ENCODE measurements at places on chromosomes 7 and 10.

- no peak for DNase-seq
These were observed 27.9 kb downstream of the PAPOLB start for GRCh38 chr7:4833691-4834600.

DNA sequence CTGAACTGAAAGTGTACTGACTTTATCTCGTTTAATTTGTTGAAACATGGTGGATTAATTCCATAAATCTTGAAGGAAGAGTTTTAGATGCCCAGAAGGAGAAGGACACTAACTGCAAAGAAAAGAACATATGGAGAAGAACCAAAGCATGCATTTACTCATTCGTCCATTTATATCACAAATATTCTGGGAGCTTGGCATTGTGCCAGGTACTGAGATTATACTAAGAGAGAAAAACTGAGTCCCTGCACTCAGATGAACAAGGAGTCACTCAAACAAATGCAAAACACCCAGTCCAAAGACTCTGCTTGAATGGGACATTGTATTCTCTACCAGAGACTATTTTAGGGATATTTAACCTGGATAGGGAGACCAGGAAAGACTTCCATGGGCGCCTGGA lies 588.0 kb upstream of the MGMT start:
- no peak for DNase-seq

DNA sequence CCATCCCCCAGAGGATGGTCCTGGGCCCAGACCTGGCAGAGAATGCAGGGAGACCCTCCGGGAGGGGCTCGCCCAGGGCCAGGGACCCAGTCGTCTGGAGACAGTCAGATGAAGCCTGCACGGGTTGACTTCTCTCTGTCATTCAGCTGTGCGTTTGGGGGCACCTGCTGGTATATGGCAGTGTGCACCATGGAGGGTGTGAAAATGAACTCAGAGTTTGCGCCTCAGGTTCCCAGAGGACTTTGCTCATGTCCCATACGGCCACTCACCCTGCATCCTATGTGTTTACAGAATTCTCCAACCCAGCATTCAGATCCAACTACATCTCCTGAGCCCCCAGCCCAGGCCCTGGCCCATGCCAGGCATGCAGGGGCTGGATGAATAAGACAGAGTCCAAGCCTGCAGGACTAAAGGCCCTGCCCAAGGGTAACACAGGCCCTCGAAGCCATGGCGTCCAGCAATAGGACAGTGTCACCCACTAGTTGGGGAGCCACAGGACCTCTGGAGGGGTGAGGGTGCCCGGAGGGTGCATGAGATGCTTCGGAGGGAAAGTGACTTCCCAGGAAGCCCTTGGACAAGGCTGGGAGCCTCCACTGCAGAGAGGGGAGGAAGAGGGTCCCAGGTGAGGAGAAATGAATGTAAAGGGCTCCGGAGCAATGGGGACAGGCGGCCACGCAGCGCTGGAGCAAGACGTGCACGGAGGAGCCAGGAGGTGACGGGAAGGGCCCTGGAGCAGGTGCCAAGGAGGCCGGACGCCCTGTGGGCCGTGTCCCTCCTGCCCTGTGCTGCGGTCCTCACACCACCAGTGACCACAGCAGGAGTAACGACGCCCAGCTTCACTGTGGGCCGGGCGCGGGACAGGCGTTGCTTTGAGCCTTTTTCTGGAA lies 36.3 kb downstream of the CALML3 start:
- no peak for DNase-seq

- no peak for DNase-seq
These were observed 354.1 kb upstream of the SEMA3A start for GRCh38 chr7:84548366-84549365.

DNA sequence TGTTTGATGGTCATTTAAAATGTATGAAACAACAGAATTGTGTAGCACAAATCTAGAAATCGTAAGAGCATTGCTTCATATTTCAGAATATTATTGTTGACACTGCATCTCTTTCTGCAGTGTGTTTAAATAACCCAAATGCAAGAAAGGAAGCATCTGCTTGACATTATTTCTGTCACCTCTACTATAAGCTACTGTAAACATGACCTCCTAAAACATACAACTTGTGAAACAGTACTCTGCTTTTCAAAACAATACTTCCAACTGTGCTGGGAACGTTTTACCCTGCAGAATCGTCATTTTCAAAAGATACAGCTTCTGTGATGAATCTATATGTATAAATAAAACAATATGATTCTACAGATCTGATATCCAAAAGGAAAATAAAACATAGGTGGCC lies 82.0 kb downstream of the RNF133 start:
- no peak for DNase-seq

DNA sequence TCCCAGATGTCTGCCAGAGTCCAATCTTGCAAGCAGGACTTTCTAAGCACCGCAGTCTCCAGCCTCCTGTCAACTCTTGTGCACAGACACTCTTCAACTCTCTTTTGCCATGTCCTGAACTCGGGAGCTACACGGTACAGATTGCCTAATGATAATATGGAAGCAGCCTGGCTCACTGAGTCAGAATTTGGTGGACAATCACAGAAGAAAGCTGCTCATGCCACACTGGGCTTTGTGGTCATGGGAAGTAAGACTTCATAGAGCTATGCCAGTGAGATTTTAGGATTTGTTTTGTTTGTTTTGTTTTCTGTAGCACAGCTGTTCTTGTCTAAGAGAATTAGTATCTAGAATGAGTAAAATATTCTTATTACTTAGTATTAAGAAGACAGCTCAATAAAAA lies 144.1 kb upstream of the PRSS58 start:
- no peak for DNase-seq

DNA sequence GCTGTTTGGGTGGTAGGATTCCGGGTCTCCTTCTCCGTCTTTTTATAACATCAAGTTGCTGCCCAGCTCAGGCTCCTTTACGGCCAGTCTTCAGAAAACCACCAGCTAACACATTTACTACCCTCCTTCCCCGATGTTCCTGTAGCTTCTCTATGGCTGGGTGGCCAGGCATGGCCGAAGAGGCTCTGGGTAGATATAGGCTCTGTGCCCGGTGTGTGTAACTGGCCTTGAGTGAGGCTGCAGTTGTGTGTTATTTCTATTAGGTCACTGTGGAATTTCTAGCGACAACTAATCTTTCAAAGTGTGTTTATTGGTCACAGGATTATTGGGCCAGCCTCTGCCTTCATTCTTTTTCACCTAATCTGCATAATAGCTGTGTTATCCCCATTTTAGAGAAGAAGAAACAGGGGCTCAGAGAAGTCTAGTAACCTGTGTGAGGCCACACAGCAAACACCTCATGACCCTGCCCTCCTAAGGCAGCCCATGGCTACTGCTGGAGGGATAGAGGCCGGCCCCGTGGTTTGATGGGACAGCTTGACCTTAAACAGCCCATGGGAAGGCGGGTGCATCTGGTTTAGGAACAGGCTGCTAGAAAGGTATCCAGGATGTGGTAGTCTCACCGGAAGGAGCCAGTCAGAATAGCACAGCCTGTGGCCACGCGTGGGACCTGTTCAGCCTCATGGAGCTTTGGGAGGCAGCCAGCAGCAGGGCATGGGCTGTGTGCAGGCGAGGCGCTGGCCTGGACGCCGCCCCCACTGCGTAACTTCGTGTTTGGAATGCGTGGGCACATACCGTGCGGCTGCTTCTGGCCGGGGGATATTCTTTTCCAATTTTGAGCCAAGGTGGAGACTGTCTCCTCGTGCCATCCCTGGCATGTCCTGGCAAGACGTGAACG lies 29.7 kb downstream of the HTRA1 start:
- no peak for DNase-seq

- no peak for DNase-seq
These were observed 695.1 kb downstream of the INHBA start for GRCh38 chr7:41007811-41008210.

- no peak for DNase-seq
These were observed 75.5 kb downstream of the HTR5A start for GRCh38 chr7:155145477-155146255.

DNA sequence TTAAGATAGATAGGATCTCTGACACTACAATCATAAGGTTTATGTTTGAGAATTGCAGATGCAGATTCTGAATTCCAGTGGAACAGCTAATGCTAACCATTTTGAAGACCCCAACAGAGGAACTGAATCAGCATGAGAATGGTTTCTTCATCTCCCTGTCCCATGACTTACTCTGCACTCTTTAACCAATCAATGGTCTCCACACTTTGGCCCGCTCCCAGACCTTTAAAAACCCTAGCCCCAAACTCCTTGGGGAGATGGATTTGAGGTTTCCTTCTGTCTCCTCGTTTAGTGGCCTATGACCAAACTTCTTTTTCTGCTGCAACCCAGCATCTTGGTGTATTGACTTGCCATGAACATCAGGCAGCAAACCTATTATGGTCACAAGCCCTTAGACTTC lies 804.9 kb downstream of the LRMDA start:
- no peak for DNase-seq

DNA sequence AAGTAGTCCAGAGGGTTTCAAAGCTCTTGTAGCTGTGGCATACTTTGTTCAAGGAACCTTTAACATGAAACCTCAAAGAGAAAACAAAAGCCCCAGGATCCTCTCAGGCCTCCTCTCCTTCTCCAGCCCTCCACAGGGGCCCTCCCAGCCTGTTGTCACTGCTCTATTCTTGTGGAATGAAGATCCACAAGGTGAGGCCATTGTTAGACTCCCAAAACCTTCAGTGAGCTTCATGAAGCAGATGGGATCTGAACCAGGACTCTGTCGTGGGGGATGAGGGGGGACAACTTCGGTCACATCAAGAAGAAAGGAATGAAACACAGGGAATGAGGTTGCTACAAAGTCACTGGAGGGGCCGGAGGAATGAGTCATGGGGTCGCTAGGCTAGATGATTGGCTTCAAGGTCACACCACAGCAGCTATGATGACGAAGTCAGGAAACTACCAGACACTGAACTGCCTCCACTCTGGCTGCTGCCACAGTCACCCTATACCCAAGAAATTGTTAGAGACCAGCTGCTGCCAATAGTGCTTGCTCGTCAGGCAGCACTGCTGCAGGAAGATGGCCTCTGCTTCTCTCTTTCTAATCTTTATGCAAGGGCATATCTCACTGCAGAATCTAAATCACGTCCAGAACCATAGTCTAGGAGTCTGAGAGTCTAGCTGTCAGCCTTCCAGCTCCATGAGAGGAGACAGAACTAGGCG lies 208.8 kb downstream of the HIBADH start:
- no peak for DNase-seq

DNA sequence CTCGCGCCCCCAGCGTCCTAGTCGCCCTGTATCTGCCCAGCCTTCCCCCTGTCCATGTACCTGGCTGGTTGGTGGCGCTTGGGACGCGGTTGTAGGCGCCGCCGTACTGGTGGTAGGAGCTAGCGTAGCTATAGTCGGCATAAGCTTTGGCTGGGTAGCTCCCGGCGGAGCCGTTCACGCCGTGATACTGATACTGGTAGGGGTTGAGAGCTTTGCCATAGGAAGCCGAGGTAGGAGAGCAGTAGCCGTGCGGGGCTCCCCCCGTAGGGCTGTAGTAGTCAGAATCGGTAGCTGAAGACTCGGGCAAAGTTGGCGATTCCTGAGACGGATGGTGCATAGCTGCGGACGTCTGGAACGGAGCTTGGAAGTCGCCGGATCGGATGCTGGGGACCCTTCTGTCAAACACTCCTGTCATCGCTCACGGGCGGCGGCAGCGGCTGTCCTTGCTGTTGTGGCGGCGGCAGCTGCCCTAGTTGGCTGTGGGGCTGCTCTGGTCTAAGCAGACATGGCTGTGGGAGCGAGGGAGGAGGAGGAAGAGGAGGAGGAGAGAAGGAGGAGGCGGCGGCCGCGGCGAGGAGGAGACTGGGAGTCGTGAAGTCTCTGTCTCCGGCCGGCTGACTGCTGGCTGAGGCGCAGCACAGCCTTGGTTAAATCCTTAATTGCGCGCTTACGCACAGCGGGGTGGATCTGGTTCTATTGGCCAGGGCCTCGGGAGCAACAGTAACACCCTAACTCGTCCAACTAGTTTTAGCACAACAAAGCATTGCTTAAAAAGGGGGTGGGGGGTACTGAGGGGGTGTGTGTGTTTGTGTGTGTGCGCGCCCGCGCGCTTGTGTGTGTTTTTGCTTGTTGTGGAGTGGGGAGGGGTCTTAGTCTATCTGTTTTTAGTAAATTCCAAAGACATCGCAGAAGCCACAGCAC lies at the start of gene DLX5:
TSS of gene DLX5 (minus strand) at position 623 of the 921 bp plus-strand sequence. CDS start at position 415, 208 bp downstream.
- no peak for DNase-seq

DNA sequence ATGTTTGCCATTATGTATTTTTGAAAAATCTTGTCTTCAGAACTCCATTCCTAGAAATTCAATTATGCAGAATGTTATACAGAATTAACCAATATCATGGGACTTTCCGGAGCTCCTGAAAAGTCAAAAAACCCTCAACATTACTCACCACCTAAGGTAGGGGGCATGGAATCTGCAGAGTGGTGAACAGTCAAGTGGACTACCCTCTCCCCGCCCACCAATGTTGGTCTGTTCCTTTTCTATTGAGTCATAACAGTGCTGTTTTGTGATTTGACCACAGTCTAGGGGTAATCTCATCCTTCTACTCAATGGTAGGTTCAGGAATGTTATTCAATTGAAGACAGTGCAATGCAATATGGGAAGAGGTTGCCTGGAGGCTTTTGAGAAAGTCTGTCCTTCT lies 130.5 kb upstream of the HABP2 start:
- no peak for DNase-seq

DNA sequence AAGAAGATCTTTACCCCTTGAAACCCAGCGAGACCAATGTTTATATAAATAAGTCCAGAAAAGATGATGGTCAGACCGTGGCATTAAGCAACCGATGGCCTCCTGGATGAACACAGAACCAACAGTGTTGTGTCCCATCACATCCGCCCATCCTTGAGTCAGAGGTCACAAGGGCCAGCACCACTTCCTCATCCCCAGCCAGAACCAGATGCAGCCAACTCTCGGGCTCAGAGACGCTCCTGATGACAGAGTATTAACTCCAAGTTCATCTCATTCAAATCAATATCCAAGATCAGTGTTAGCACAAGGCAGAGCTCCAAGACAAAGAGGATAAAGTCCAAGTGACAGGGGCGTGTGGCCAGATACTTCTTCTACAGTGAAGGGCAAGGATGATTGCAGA lies 63.5 kb downstream of the FAM53B start:
- no peak for DNase-seq

DNA sequence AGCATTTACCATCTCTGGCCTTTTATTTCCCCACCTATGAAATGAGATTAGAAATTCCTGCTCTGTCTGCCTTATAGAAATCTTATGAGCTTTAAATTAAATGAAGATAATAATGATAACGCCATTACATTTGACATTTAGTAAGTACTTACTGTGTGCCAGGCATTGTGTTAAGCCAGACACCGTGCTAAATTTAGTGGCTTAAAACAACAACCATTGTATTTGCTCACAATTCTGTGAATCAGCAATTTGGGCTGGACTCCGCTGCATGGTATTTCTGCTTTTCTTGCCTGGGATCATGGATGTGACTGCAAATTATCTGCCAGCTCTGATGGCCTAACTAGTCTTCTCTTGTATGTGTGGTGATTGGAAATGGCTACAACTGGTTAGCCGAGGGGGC lies 56.4 kb upstream of the CCDC6 start:
- no peak for DNase-seq

GRCh38 chr7:139725077-139725476 lies 52.7 kb downstream of the HIPK2 start:
- no peak for DNase-seq
